ENCODE measurements at places on chromosomes 1 and 21. TPM values are rescaled to one million over a fixed set of nuclear protein-coding genes. Genes with fewer than 3 reads are reported as not detected.

Gene PRKAA2
- polyA plus RNA-seq: 17.0 TPM

Gene TNNT2
- polyA plus RNA-seq: 63.8 TPM

Gene CNTN2
- polyA plus RNA-seq: 0.68 TPM

Gene SPATA45
- 0.51 TPM for polyA plus RNA-seq

Gene CFAP107
- polyA plus RNA-seq: 0.73 TPM

Gene EFNA1
- polyA plus RNA-seq: 71.2 TPM

Gene TSPAN1
- 91.5 TPM for polyA plus RNA-seq

Gene TMEM82
- polyA plus RNA-seq: 4.2 TPM

Gene TAF13
- 53.3 TPM for polyA plus RNA-seq

Gene GNAT2
- not detected for polyA plus RNA-seq

Gene CEP350
- 28.1 TPM for polyA plus RNA-seq

Gene SERPINC1
- 0.27 TPM for polyA plus RNA-seq

Gene AADACL3
- polyA plus RNA-seq: not detected

Gene HENMT1
- 13.2 TPM for polyA plus RNA-seq

Gene LHX8
- polyA plus RNA-seq: not detected

Gene OR2G2
- not detected for polyA plus RNA-seq

Gene CYP4A11
- 29.0 TPM for polyA plus RNA-seq

Gene SHC1
- 91.5 TPM for polyA plus RNA-seq

Gene ACTL8
- polyA plus RNA-seq: not detected

Gene ASCL5
- not detected for polyA plus RNA-seq

Gene UBASH3A
- polyA plus RNA-seq: 0.06 TPM

Gene TSACC
- polyA plus RNA-seq: 0.57 TPM

Gene ITLN2
- polyA plus RNA-seq: not detected

Gene SLFNL1
- polyA plus RNA-seq: 1.2 TPM

Gene CITED4
- polyA plus RNA-seq: 7.4 TPM

Gene CYP4A22
- polyA plus RNA-seq: 6.2 TPM

Gene PAPPA2
- polyA plus RNA-seq: 64.4 TPM

Gene RNASEL
- polyA plus RNA-seq: 12.1 TPM

Gene LRRC3
- polyA plus RNA-seq: 4.4 TPM

Gene B3GALT5
- 2.2 TPM for polyA plus RNA-seq

Gene PLA2G2F
- polyA plus RNA-seq: 0.14 TPM

Gene RASAL2
- 18.4 TPM for polyA plus RNA-seq

Gene AJAP1
- polyA plus RNA-seq: 2.6 TPM

Gene TFF2
- polyA plus RNA-seq: not detected

Gene HPCAL4
- 0.96 TPM for polyA plus RNA-seq

Gene OR14K1
- polyA plus RNA-seq: not detected

Gene KCNJ10
- polyA plus RNA-seq: 23.5 TPM

Gene RPE65
- polyA plus RNA-seq: 0.06 TPM

Gene MIXL1
- 0.28 TPM for polyA plus RNA-seq

Gene RWDD3
- 49.5 TPM for polyA plus RNA-seq

Gene UTP25
- polyA plus RNA-seq: 10.5 TPM

Gene FNDC10
- 5.1 TPM for polyA plus RNA-seq

Gene SHISA4
- polyA plus RNA-seq: 14.4 TPM

Gene LMX1A
- polyA plus RNA-seq: not detected

Gene ZNF691
- 20.3 TPM for polyA plus RNA-seq

Gene NPHS2
- 431 TPM for polyA plus RNA-seq

Gene HNRNPCL2
- polyA plus RNA-seq: not detected

Gene ANGPTL3
- polyA plus RNA-seq: 16.0 TPM

Gene AGPAT3
- 52.7 TPM for polyA plus RNA-seq

Gene AKR7A3
- polyA plus RNA-seq: 0.87 TPM

Gene CR1L
- polyA plus RNA-seq: 1.2 TPM

Gene RGS13
- polyA plus RNA-seq: not detected
